Midbrain (tissue), 1 donor: ENCODE measurements at places on chromosomes 4 and X.

GRCh38 chrX:49919617-49920016 is 2.8 kb upstream of the CLCN5 start:
- DNase-seq = peak; percentile 20

- no peak for DNase-seq
These were observed 99.7 kb downstream of the MMRN1 start for GRCh38 chr4:89994176-89994873.

DNA sequence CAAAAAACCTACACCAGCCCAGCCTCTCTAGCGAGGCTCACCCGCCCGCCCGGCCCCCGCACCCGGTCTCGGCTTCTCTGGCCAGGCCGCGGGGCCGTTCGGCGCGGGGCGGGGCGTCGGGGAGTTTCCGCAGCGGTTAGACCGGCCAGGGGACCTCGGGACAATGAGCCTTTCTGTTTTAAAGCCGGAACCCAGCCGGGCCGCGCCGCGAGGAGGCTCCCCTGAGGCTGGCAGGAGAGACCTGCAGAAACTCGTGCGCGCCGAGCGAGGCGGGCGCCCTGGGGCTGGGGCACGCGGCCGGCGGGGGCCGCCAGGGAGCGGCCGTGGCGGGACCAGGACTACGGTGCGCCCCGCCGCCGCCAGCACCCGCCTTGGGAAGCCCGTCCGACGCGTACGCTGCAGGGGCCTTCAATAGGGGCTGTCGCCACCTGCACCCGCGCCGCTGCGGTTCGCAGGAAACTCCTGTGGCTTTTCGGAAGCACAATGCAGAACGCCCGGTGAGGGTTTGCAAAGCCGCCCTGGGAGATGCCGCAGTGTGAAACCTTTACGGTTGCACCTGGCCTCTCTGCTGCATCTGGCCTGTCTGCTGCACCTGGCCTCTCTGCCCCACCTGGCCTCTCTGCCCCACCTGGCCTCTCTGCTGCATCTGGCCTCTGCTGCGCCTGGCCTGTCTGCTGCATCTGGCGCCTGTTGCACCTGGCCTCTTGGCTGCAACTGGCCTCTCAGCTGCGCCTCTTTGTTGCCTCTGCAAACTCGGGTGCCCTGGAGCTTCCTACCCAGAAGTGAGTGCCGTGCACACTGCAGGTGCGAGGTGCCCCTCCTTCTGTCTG is 63.9 kb downstream of the TRAPPC11 start:
- DNase-seq = peak; percentile 37

DNA sequence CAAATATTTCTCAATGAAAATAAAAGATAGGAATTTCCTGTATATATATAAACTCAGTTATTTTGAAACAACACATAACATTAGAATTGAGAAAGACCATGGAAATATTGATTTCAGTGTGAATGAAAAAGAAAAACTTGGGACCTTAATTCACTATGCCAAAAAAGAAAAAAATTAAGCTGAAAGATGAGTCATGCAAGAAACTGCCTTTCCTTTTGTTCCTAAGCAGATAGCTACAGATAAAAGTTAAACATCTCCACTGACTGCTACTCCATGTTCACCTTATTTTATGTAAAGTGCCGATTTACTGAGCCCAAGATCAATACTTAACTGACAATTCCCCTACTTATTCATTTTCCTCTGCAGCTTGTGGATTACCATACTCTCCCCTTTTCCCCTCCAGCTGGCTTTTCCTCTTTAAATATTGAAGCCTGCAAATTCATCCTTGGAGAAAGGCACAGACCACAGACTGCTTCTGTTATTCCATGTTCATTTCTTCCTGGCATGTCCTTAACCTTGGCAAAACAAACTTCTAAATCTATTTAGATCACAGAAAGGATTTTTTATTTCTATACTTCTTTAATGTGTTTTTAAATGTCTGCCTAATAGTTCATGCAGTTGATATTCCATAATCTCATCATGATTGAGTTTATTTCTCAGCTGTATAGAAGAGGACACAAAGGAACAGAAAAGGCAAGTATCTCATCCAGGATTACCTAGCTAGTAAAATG is 40.5 kb upstream of the YTHDC1 start:
- DNase-seq = no peak

DNA sequence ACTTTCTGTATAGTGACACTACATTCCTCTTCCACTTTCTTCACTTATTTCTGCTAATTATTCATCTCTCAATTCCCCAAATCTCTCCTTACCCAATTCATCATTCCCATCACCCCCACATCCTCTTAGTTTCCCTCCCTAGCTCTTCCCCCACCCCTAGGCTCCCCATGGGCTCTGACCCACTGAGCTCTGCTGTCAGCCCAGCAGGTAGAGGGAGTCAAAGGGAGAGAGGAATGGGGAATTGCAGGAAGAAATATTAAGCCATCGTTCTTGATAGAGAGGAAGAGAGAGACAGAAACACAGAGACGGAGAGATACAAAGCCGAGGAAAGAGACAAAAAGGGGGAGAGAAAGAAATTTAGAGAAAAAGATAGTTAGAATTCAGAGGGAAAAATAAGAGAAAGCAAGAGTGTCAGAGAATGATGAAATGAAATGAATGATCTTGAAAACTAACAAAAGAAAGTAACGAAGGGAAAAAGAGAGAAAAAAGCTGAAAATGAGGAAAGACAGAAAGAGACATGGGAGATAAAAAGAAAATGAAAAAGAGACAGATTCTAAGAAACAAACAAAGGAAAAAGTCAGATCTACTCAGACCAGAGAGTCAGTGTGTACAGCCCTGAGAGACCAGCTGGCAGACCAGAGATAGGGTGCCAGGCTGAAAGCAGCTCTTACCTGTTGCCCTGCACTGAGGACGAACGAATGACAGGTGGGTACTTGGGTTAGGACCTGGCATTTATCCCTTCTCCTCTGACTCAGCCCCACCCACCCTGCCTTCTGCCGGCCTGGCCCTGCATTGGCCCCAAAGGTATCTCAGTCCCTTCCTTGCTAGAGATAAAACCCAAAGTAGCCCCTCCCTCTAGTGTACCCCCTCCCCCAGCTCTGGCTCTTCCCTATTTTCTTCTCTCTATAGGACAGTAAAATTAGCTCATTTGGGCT is at the start of gene ALAS2:
TSS of gene ALAS2 (minus strand) at position 707 of the 935 bp plus-strand sequence. CDS start 4,977 bp downstream, outside the sequence.
- DNase-seq = no peak

DNA sequence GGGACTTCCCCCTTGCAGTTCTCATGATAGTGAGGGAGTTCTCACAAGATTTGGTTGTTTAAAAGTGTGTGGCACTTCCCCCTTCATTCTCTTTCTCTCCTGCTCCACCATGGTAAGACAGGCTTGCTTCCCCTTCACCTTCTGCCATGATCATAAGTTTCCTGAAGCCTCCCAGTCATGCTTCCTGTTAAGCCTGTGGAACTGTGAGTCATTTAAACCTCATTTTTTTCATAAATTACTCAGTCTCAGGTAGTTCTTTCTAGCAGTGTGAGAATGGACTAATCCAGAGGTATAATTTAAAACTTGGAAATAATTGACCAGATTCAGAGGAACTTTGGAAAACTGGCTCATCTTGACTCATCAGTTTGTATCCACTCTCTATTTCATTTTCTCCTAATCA is 129.0 kb downstream of the TMEM47 start:
- DNase-seq = no peak

- DNase-seq = no peak
These were observed 860.0 kb upstream of the LCORL start for GRCh38 chr4:18881556-18881955.

GRCh38 chr4:185573651-185574199 is 38.4 kb upstream of the PDLIM3 start:
- DNase-seq = no peak

GRCh38 chr4:120692964-120693363 is 229.6 kb downstream of the PRDM5 start:
- no peak for DNase-seq

DNA sequence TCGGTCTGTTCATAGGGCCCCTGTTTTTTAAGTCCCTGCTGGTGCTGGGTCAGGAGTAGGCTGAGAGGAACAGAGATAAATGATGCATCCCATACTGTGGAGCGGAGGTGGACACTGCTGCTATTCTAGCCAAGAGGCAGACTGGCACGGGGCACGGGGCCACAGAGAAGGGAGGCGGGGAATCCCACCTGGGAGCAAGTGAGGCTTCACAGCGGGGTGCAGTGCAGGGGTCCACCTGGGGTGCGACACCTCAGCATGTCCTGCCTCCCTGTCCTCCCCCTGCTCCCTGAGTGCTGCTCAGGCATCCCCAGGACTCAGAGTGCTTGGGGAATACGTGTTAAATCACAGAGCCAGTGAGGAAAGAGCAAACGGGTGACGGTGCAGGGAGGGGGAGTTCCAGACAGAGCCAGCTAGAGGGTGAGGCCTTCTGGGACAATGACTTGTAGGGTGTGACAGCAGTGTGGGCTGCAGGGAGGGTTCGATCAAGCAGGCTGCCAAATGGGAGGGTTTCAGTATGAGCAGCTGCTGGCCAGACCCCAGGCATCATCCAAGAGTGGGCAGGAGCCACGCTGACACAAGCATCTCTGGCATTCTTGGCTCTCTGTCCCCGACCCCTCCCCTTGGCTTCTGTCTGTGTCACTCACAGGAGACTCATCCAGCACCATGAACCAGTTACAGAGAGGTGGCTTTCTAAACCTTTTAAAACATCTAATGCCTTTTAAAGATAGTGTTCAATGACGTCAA is 13.7 kb upstream of the HTRA3 start:
- no peak for DNase-seq

- DNase-seq = no peak
These were observed 3.5 kb downstream of the HGFAC start for GRCh38 chr4:3445111-3445820.

- no peak for DNase-seq
These were observed 432.4 kb downstream of the DMD start for GRCh38 chrX:32778965-32779364.

DNA sequence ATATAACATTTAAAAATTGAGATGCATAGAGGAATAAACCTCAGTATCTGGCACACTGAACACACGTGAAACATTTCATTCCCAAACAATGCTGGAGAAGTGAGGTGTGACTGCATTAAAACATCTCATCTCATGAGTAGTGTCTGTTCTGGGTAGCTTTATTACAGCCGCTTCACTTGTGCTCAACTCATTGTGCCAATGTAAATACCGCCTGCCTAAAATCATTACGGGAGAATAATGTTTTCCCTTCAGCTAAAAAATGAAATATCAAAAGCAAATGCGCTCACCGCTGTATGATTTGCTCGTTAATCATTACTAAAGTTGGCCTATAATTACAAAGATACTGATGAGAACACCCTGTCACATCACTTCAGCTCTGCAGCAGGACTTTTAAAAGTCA is 110.2 kb upstream of the PRPS2 start:
- no peak for DNase-seq

- DNase-seq = no peak
These were observed 482.4 kb downstream of the SPRY1 start for GRCh38 chr4:123878976-123879375.

GRCh38 chr4:89788206-89789072 is 48.5 kb downstream of the SNCA start:
- no peak for DNase-seq

GRCh38 chrX:97797076-97797475 is 913.4 kb downstream of the RPA4 start:
- DNase-seq = no peak

DNA sequence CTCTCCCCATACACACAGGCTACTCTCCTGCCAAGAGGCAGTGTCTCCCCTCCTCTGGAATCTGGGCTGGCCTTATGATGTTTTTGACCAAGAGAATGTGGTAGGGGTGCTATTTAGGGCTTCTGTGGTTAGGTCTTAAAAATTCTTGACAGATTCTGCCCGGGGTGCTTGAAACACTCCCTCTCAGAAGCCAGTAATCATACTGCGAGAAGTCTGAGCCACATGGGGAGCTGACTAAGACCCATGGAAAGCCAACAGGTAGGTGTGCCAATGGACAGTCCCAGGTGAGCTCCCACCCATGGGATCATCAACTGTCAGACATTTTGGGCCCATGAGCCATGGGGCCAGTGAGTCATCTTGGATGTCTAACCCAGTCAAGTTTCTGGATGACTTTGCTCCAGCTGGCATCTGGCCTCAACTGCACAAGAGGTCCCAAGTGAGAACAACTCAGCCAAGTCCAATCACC is 315.7 kb downstream of the FBXW7 start:
- no peak for DNase-seq

DNA sequence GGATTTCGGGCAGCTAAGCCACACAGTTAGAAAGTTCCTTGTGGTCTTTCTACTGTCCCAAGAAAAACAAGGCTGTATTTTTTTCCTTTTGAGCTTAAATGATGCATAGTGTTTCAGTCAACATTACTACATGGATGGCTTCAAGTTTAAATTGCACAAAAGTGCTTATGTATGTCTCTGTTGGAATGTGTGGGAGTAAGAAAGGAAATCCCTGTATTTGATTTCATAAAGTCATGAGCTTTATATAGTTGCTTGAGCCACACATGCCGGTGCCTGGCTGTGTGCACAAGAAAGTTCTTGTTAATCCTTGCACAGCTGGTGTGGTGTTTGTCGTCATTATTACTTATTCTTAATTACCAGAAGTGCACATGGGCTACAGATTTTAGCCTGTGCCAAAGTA is 262.2 kb downstream of the ARHGAP10 start:
- DNase-seq = no peak

- DNase-seq = peak; percentile 53
These were observed 79.4 kb upstream of the FHL1 start for GRCh38 chrX:136067966-136068365.

DNA sequence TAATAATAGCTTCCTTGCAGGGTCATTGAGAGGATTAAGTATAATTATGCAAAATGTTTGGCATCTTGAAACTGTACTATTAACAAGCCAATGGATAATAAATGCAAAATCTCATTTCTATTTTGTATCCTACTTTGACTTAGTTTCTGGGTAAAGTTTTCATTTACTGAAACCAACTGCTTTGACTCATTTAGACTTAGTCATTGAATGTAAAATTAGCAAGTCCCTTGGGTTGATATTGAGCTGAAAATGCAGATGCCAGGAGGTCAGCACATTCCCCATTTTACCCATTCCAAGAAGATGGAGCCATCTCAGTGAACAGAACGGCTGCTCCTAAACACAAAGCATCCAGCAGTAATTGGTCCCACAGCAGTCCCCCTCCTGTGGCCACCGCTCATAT is 74.7 kb upstream of the GATB start:
- no peak for DNase-seq

DNA sequence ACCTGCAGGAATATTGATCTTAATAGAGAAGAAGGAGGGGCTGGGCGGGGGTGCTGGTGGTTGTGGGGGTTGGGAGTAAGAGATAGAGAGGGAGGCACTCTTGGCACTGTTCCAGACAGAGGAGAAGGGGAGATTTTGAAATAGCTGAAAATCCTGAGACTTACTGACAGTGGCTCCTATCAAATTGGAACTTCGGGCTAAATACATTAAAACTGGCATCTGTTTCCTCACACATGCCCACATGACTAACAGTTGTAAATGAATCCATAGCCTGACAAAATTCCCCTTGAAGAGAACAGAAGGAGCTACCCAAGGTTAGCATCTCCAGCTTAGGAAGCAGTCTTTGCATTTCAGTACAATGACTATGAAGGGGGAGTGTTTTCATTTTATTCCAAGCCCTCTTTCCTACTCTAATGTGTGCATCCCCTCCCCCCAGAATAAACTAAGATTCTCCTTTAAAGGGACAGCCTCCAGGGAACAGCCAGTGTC is 1.4 kb downstream of the DCX start:
- DNase-seq = no peak

DNA sequence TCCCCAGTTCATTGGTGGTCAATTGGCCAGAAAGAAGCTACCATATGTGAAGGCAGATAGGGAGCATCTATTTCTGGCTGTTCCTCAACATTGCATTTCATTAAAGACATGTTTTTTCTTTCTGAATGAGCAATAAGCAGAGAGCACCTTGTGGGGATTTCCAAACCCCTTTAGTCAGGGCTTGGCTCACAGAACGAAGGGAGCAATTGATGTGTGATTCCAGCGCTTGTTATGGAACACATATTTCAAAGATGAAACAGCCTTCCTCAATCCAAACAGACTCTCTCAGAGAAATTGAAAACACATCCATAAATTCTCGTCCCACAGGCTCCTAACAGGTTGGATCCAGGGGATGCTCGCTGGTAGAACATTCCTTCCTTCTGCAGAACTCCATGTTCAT is 84.1 kb downstream of the CLCN4 start:
- no peak for DNase-seq
